ENCODE measurements at places on chromosomes 2 and 18. TPM values are rescaled to one million over a fixed set of nuclear protein-coding genes. Genes with fewer than 3 reads are reported as not detected.

- DNase-seq: no peak
Measured at GRCh38 chr2:157938556-157938955, 62.4 kb upstream of the ACVR1 start.

- no peak for DNase-seq
Measured at GRCh38 chr18:59672235-59672711, 24.9 kb downstream of the CCBE1 start.

DNA sequence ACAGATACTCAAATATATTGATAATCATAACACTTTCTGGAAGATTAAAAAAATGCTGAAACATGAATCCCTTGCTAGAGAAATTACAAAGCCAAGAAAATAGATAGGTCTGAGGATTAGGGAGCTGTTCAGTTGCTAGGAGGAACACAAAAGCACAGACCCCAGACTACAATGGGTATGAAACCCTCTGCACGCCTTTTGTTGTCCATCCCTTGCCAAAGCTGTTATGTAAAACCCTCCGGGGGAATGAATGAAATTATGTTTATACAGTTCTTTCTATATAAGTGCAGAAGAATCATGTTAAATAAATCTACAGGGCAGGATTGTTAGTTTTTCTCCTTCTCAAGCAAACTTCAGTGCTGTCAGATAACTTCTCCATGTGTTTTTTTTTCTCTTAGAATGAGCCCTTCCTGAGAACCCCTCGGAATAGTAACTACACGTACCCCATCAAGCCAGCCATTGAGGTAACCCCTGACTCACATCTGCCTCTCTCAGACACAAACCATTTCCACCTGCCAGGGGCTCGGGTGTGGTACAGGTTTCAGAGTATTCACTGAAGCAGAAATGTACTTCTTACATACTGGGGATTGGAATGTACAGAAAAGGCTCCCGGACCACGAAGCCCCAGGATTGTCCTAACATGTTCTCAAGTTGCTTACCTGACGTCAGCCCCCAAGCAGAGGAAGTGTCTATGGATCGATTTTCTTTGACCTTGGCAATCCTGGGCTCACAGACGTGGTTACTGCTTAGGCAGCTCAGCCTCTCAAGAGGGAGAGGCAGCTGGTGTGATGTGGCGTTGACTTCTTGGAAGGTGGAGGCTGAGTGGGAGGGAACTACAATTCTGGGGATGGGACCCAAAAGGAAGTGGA is 118.0 kb downstream of the PLB1 start:
- no peak for DNase-seq

The TRIM43 gene
- 0.27 TPM for polyA plus RNA-seq

GRCh38 chr18:69956057-69956456 is 8.4 kb upstream of the CD226 start:
- no peak for DNase-seq

The DOCK10 gene
- polyA plus RNA-seq: 11.2 TPM

DNA sequence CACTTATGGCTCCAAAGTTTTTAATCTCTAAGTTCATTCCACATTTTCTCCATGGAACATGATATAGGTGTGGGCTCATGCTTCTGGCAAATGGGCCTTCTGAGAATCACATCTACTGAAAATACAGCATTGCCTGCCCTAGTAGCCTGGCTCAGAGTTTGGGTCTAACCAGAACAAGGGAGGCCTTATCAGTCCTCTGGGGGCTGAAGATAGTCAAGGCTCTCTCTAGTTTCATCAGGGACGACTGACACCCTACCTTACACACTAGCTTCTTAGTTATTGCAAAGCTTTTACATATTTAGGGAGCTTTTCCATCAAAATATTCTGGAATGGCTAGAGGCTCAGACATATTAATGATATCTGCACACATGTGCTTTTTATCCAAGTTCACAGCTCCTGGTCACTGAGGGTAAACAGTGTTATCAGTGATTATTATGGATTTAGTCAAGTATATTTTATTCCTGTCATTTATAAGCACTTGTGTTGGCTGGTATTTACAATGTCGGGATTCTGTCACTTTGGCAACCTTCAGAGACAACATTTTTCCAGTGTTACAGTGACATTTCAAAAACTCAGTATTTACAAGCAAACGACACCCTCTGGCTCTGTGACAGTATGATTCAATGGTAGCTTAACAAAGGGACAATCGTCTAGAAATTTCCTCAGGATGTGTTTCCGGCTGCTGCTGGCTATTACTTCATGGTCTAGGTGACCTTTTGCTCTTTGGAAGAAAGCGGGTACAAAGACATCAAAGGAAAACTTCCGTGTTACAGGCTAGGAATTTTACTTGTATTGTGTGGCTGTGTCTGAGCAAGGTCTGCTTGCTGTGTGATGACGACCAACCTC is 200.6 kb downstream of the TCF4 start:
- no peak for DNase-seq

- no peak for DNase-seq
Measured at GRCh38 chr18:26470011-26470637, 78.2 kb downstream of the KCTD1 start.

DNA sequence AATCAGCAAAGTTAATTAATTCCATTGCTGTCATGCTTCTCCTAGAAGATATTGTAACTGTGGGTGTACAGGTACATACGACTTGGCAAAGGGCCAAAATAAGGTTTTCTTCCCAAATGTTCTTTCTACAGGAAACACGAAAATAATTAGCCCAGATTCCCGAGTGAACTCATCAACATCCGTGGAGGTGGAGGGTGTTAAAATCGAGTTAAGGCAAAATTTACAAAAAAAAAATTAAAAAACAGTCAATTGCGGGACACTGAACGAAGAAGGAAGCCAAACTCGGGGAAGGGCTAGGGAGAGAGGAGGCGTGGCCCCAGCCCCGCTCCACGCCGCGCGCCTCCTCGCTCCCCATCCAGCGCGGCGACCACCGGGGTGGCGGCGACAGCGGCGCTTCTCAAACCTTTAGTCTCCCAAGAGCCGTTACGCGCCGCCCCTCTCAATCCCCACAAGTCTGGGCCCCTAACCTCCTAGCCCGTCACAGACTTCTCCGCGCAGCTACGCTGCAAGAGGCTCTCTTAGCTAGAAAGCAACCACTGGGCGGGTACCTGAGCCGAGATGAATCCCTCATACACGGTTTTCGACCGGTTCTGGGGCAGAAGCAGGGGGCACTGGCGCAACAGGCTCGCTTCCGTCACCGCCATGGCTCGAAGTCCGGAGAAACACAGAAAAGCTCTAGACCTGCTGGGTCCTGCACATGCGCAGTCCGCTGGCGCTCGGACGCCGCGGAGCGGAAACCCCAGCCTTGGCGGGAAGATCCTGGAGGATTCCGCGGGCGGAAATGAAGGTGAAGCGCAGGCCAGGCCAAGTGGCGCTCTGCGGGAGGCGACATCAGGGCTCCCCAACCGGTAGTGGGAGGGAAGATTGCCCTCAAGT is at the start of gene FANCL:
TSS of gene FANCL (minus strand) at position 656 of the 876 bp plus-strand sequence. CDS start at position 644, 12 bp downstream.
- DNase-seq: peak; percentile 90

The REG1B gene
- not detected for polyA plus RNA-seq

- no peak for DNase-seq
Measured at GRCh38 chr2:96839293-96839874, 4.4 kb downstream of the ANKRD23 start.

The GRB14 gene
- polyA plus RNA-seq: 51.9 TPM

GRCh38 chr18:79595876-79596374 is 83.7 kb upstream of the CTDP1 start:
- no peak for DNase-seq
